Aorta (tissue), 5 donors: ENCODE measurements at places on chromosomes 12 and 14. TPM values are rescaled to one million over a fixed set of nuclear protein-coding genes. Genes with fewer than 3 reads are reported as not detected.

The YEATS4 gene
- 8.5 TPM for total RNA-seq

The SLC6A15 gene
- 0.55 TPM for total RNA-seq

The C12orf60 gene
- total RNA-seq = 0.91 TPM

The NPAS3 gene
- total RNA-seq = 0.71 TPM

The PRICKLE1 gene
- 34.9 TPM for total RNA-seq

The PPP1R36 gene
- total RNA-seq = 1.0 TPM

The SLC39A9 gene
- total RNA-seq = 44.3 TPM

The CCNK gene
- total RNA-seq = 40.5 TPM

The FLRT2 gene
- 21.2 TPM for total RNA-seq

GRCh38 chr12:53726946-53727309 is 324 bp downstream of the CALCOCO1 start:
- peak overlapping the region; percentile 98 for H3K4me3 ChIP-seq
- no peak for DNase-seq
- H3K27ac ChIP-seq = peak overlapping the region; percentile 19
- peaks cover 3% of the 10 kb centered on the region for H3K36me3 ChIP-seq

DNA sequence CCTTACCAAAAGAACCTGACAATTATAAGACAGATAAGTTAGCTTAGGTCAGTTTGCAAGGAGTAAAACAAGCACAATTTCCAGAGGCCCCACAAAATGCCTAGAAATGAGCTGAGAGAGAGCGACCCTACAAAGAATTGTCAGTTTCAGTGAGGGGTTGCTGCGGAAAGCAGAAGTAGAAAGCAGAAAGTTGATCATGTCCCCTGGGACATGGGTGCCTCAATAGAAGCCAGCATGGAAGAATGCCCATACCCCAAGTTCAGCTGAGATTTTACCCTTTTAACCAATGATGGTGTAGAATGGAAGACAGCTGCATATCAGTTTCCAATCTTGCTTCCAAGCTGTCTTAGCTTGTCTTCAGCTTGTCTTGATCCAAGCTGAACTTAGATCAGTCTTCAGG is 21.8 kb upstream of the CRY1 start:
- H3K27me3 ChIP-seq = no peaks in the 10 kb centered on the region
- H3K36me3 ChIP-seq = no peaks in the 10 kb centered on the region
- H3K4me3 ChIP-seq = no peak overlapping the region

DNA sequence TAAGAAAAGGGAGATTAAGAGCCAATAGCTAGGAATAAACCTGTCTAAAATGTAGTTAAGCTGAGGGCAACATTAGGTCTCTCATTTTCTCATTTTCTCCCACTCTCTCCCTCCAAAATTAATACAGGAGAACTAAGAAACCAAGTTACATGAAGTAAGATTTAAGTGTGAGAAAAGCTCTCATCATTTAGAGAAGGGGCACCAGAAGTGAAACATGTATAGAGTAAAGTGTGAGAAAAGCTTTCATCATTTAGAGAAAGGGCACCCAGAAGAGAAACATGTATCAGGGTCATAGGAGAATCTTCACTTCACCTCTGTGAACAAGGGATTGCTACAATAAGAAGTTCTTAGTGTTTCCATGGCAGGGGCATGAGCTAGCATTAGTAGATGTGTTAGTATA is 132.4 kb upstream of the CNTN1 start:
- no peak overlapping the region for H3K27ac ChIP-seq
- H3K4me3 ChIP-seq = no peak overlapping the region
- no peaks in the 10 kb centered on the region for H3K27me3 ChIP-seq
- H3K36me3 ChIP-seq = no peaks in the 10 kb centered on the region

DNA sequence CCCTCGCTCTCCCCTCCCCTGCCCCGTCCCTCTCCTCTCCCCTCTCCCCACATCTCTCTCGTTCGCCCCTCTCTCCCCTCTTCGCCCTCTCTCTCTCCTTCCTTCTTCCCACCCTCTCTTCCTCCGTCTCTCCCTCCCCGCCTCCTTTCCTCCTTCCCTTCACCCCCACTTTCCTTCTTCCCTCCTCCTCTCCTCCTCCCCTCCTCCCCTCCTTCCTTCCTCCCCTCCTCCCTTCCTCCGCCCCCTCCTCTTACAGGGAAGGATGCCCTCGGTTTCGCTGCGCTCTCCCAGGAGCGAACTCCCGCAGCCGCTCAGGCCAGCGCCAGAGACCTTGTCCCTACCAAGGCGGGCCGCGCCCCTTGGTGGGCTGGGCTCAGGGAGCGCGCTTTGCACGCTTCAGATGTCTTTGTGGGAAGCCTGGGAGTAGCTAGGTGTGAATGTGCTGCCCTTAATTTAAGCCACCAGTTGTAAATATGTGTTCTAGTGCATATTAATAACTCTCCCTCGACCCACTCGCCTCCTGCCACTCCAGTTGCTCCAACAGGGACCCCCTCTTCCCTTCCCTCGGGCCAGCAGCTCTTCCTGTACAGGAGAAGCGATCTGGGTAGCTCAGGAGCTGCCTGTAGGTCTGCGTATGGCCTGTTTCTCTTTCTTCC is 13.3 kb upstream of the MAP3K9 start:
- no peaks in the 10 kb centered on the region for H3K4me1 ChIP-seq
- peak overlapping the region; percentile 58 for H3K4me3 ChIP-seq
- H3K27ac ChIP-seq = no peak overlapping the region
- peak; percentile 84 for DNase-seq
- H3K27me3 ChIP-seq = no peaks in the 10 kb centered on the region
- H3K36me3 ChIP-seq = no peaks in the 10 kb centered on the region

DNA sequence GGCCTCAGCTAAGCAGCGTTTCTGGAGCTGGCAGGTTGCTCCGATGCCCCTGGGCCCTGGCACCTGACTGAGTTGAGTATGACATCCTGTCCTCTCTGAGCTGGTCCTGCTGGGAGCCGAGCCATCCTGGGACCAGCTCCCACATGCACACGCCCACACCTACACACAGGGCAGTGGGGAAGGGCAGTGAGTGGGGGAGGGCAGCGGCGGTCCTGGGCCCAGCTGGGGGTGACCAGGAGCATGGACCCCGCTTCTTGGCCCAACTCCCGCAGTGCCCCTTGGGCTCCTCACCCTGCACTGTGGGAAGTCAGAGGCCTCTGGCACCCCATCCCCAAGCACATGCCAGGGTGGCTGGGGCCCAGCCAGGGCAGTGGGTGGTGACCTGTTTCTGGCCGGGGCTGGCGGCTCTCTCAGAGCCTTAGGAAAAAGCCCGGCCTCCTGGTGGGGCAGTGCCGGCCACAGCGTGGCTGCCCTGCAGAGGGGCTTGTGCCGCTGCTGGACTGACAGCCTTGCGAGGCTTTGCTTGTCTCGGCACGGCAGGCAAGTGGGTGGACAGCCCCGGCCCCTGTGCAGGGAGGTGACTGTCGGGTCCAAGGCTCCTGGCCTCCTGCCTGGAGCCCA is 5.9 kb upstream of the CRIP2 start:
- no peak overlapping the region for H3K4me3 ChIP-seq
- no peaks in the 10 kb centered on the region for H3K36me3 ChIP-seq
- H3K27me3 ChIP-seq = no peaks in the 10 kb centered on the region
- H3K4me1 ChIP-seq = no peaks in the 10 kb centered on the region
- no peak overlapping the region for H3K27ac ChIP-seq

DNA sequence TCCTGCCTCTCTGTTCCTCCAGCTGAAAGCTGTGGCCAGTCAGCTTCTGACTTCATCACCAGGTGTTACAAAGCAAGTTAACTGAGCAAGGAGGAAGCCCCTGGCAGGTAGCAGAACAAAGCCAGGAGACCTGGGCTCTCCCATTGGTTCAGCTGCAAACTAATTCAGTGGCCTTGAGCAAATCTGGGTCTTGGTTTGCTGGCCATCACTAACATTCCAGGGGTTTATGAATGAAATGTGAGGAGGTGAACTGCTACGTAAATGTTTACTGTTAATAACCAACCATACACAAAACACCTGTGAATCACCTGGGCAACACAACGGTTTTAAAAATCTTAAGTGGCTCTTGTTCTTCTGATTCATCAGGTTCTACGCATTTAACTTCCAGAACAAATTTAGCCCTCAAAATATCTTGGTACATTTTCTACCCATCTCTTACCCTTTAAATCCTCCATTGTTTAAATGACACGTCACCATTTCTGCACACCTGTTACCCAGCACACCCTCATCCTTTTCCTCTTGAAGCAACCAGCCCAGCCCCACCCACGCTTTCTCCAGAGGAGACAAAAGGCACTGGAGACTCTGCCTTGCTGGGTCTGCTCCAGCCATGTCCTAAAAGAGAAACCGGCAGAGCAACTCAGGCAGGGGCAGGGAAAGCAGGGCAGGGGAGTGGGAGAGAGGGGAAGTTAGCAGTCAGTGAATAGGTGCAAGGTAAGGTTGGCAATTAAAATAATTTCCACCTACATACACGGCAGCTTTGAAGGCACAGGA is 49.3 kb upstream of the TSPAN11 start:
- no peak overlapping the region for H3K4me3 ChIP-seq
- no peak for DNase-seq
- no peaks in the 10 kb centered on the region for H3K27me3 ChIP-seq
- H3K36me3 ChIP-seq = no peaks in the 10 kb centered on the region
- no peak overlapping the region for H3K27ac ChIP-seq

- H3K4me1 ChIP-seq = no peaks in the 10 kb centered on the region
- no peaks in the 10 kb centered on the region for H3K27me3 ChIP-seq
- H3K36me3 ChIP-seq = no peaks in the 10 kb centered on the region
- H3K4me3 ChIP-seq = no peak overlapping the region
Observed at GRCh38 chr12:52767020-52767379, 10.1 kb downstream of the KRT76 start.

GRCh38 chr14:51616256-51616655 is 35.5 kb upstream of the FRMD6 start:
- no peaks in the 10 kb centered on the region for H3K36me3 ChIP-seq
- no peaks in the 10 kb centered on the region for H3K27me3 ChIP-seq
- DNase-seq = no peak

DNA sequence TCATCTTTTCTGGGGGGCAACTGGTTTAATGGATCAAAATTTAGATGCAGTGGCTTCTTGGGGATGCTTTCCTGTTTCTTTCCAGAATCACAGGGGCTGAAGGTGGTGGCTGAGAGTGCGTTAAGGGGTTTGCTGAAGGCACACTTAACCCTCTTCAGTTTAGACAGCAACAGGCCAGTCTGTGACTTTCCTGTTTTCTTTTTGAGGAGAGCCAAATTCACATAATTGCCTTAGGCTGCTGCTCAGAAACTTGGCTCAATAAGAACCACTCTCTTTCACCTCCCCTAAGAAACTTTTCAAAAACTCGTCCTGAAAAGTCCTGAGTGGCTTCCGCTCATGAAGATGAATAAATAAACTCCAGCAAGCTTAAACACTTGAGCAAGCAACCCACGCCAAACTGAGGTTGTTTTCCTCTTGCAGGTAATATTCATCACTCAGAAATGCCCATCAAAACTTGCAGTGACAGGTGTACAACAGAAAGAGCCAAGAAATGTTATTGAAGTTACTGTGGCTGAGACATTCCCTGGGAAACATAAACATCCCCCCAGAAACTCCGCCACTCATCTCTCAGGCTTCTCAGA is 510.4 kb downstream of the TMEM132D start:
- no peak for DNase-seq
- no peaks in the 10 kb centered on the region for H3K36me3 ChIP-seq
- H3K4me3 ChIP-seq = no peak overlapping the region
- H3K27me3 ChIP-seq = no peaks in the 10 kb centered on the region
- H3K4me1 ChIP-seq = no peaks in the 10 kb centered on the region
- no peak overlapping the region for H3K27ac ChIP-seq

DNA sequence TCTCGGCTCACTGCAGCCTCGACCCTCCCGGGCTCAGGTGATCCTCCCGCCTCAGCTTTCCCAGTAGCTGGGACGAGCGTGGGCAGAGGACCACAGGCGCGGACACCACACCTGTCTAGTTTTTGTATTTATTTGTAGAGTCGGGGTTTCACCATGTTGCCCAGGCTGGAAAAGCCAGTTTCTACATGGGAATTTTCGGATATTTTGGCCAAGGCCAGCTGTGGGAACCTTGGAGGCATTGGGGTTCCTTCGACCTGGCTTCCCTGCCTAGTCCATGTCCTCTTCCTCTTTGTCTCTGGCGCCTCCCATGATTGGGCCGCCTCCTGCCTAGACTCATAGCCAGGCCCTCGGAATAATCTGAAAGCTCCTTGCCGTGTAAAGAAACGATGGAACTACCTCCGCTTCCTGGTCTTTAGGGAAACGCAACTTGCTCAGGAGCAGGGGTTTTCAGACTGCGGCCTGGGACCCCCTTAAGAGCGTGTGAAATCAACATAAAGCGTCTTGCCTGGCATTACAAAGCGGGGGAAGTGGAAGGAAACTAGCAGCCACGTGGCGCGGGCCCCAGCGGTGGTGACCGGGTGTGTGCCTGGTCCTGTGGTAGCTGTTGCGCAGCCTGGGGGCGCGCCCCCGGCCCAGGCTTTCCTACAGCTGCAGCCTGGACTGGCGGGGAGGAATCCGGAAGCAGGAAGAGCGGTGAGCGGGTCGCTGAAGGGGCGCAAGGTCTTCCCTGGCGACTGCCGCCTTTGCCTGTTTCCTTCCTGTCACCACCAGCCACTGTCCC is 1.4 kb upstream of the HSP90AA1 start:
- peak overlapping the region; percentile 80 for H3K4me3 ChIP-seq
- DNase-seq = peak; percentile 83
- H3K36me3 ChIP-seq = peaks cover 5% of the 10 kb centered on the region
- no peaks in the 10 kb centered on the region for H3K27me3 ChIP-seq
- no peaks in the 10 kb centered on the region for H3K4me1 ChIP-seq

GRCh38 chr14:36662543-36663403 is 1.1 kb downstream of the PAX9 start:
- H3K4me1 ChIP-seq = no peaks in the 10 kb centered on the region
- H3K27ac ChIP-seq = no peak overlapping the region
- peak overlapping the region; percentile 1 for H3K4me3 ChIP-seq
- peaks cover 3% of the 10 kb centered on the region for H3K27me3 ChIP-seq

- H3K4me3 ChIP-seq = peak overlapping the region; percentile 66
- no peaks in the 10 kb centered on the region for H3K4me1 ChIP-seq
- peak; percentile 85 for DNase-seq
Observed at GRCh38 chr14:105093431-105094192, 28.4 kb upstream of the GPR132 start.

GRCh38 chr12:121804417-121805111 is 755 bp downstream of the SETD1B start:
- DNase-seq = peak; percentile 82
- H3K27ac ChIP-seq = peak overlapping the region; percentile 94
- H3K4me3 ChIP-seq = peak overlapping the region; percentile 97
- no peaks in the 10 kb centered on the region for H3K27me3 ChIP-seq

GRCh38 chr12:95989504-95990123 is 6.5 kb downstream of the HAL start:
- DNase-seq = no peak
- no peaks in the 10 kb centered on the region for H3K36me3 ChIP-seq
- H3K27me3 ChIP-seq = no peaks in the 10 kb centered on the region
- no peak overlapping the region for H3K4me3 ChIP-seq
